ENCODE measurements at places on chromosomes 12 and 14. TPM values are rescaled to one million over a fixed set of nuclear protein-coding genes. Genes with fewer than 3 reads are reported as not detected.

GRCh38 chr12:57099047-57099714 lies 10.3 kb downstream of the NAB2 start:
- no peak for DNase-seq

DNA sequence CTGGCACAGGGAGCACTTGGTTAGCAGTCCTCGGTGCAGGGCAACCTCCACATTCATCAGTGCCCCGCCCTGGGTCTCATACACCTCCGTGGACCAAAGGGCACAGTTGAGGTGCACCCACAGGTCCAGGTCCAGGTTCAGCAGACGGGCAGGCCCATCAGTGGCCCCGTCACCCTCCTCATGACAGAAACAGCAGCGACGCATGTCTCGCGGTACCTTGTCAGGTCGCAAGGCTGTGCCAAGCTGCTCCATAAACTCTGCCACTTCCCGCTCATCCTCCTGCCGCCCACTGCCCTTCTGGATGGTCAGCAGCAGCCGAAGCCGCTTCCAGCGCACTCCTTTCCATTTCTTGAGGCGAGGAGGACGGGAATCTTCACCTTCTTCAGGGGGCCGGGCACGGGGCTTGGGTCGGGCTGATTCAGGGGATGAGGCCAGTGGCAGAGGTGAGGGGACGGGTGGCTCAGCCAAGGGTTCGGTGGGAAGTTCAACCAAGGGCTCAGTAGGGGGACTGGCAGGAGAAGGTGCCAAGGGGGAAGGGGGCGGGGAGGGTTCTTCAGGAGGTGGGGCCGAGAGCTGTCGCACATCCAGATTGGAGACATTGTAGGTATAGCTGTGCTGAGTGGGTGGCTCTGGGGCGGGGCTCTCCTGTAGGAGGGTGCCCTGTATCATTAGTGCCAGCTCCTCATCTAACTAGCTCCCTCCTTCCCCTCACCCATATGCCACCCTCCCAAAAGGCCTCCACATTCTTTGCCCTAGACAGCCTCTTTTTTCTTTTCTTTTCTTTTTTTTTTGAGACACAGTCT lies 8.3 kb upstream of the PRKAG1 start:
- DNase-seq: no peak

Gene CBLN3
- 5.0 TPM for total RNA-seq

GRCh38 chr12:100199023-100199346 lies 1.6 kb upstream of the ACTR6 start:
- DNase-seq: no peak

Gene SMCO2
- total RNA-seq: 1.2 TPM

Gene MOK
- total RNA-seq: 6.1 TPM
